ENCODE measurements at places on chromosomes 7 and 10.

DNA sequence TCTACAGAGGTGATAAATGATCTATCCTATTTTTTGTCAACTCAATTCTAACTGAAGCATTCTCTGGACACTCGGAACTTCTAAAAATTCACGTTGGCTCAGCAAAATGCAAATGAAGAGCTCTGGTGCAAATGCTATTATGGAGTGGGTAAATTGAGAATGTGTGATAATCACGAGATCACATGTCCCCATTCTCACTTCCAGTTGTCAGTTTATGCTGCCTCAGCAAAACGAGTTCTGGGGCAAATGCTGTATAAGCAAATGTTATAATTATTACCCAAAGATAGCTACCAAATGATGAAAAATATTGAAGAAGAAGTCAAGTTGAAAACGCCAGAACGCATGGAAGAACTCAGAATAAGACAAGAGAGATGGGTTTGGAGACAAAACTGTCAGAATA, 29.4 kb downstream of the AKR1B1 start:
- DNase-seq: no peak

GRCh38 chr7:18693406-18693805, 197.9 kb downstream of the HDAC9 start:
- DNase-seq: peak; percentile 21

DNA sequence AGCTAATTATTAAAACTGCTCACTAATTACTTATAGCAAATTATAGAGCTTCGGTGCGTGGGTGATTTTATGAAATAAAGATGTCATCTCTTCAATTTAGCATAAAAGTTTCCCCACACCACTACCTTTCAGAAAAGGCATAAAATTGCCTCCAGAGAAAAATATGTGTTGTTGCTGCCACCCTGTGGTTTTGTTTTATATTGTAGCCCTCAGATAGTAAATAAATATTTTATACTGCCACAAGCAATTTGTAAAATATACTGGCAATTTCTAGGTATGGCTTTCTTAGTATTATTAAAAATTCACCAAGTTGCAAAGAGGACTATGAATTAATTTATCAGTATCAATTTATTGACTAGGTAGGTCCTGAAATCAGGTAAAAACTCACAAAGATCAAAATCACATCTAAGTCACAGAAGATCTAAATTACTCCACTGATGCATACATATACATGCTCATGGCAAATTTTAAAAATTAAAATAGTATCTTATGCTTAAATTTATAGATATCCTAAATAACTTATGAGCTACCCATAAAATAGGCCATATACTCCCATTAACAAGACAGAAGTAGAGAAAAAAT, 26.5 kb downstream of the ASNS start:
- DNase-seq: no peak

DNA sequence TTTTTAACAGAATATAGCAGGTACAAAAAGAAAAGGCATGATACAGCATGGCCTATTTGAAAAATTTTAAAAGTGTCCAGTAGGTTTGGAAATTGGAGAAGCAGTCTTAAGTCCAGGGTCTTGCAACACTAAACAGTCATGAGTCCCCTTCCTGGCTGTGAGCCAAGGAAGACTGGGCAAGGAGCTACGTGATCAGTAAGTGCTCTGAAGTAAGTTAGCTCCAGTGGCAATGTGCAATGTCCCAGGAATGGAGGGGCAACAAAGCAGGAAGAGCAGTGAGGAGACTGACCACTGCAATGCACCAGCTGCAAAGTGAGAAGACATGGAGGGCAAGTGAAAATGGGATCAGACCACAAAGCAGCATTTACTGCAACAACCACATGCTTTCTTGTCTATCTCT, 72.9 kb upstream of the GRID1 start:
- peak; percentile 78 for DNase-seq

- no peak for DNase-seq
Measured at GRCh38 chr7:121084256-121084655, 95.7 kb downstream of the CPED1 start.

DNA sequence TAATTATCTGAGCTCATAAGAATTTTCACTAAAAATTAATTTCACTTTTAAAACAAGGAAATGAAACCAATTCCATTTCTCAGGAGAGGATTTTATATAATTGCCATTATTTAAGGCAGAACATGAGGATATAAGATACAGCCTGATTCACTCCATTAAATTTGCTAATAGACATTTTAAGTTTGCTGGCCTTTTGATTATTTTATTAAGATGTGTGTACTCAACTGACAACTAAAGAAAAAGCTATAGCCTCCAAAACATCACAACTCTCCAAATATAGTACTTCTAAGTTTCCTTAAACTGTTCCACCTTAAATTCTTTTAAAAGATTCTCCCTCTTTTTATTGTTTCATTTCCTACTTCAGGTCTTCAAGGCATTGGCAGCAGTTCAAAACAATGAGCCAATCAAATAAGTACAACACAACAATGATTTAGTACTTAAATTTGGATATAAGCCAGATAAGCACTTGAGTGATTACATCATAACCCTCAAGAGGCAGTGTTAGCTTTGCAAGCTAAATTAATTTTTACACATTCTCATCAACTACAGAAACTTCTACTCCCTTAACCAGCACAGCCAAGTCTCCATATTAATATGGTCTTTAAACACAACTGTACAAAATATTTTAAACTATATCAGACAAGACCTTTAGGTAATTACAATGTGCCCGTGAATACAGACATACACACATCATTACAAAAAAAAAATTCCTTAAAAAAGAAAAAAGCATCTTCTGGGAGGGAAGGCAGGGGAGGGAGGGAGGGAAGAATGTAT, 121.8 kb downstream of the KMT2C start:
- no peak for DNase-seq

- no peak for DNase-seq
Measured at GRCh38 chr10:33084453-33084852, 126.4 kb upstream of the ITGB1 start.

GRCh38 chr10:49744091-49744685, 17.9 kb downstream of the OGDHL start:
- DNase-seq: no peak

DNA sequence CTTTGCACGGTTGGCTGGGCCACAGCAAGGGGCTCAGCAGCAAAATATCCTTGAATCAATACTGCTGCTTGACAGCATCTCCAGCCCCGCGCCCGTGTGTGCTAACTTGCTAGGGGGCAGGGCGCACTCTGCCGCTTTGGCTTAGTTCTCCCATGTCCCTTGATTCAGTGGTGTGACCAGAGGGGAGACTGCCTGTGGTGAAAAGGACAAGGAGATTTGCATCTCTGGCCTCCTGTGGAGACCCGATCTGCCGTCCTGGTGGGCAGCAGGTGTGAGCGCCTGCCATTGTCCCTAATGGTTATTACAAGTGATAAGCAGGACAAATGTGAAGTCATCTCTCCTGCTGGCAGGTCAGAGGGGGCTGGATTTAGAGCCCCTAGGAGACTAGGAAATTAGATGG, 500.2 kb upstream of the GALNT17 start:
- DNase-seq: no peak

- DNase-seq: no peak
Measured at GRCh38 chr7:149442924-149443323, 17.9 kb downstream of the ZNF777 start.

GRCh38 chr7:125279961-125280360, 350.3 kb upstream of the POT1 start:
- DNase-seq: no peak

All from gastrocnemius medialis (tissue), 4 donors.